Inflammatory macrophage treated with lipopolysaccharide for 1 hour (primary cell): ENCODE measurements at places on chromosomes 13 and 19.

DNA sequence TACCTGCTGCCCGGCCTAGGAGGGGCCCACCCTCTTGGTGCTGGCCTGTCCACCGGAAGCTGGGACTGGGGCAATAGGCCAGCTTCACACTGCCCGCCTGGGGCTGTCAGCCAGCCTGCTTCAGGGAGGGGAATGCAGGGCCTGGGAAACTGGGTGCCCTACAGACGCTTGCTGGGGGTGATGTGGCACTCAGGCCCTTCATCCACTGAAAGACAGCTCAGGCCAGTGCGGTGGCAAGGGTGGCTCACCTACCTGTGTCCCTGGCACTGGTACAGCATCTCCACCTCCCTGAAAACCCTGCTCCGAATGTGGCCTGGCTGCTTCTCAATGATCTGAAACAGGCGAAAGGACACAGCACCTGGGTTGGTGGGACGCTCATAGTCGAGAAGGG lies 7.8 kb downstream of the MKNK2 start:
- DNase-seq: no peak

- DNase-seq: no peak
Observed at GRCh38 chr13:114319441-114319913, 5.2 kb downstream of the CHAMP1 start.

DNA sequence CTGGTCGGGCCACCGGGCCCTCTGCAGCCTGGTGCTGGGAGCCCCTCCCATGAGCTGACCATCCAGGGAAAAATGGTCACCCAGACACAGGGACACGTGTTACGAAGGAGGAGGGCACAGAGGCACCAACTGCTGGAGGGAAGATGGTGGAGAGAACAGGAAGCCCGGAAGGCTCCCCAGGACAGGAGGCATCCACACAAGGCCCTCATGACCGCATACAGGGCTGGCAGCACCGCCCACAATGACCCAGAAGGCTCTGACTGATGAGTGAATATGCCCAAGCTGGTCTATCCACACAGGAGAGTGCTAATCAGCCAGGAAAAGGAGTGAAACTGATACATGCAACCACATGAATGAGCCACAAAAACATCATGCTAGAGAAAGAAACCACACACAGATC lies 14.0 kb upstream of the TMEM86B start:
- DNase-seq: no peak

DNA sequence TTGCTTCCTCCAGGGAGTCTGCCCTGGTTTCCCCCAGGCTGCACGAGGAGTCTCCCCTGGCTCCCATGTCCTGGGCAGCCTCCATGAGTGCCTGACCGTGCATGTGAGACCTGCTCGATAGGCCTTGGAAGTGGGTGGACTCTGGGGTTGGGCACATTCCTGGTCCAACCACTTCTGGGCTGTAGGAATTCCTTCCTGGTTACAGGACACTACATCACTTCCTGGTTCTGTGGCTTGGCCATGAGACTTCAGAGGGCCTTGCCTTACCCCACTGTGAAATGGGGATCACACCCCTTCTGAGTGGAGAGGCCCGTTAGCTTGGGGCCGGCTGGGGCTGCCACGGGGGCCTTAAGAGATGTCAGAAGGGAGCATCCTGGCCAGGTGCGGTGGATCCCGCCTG lies 4.0 kb upstream of the ZNF628 start:
- no peak for DNase-seq

GRCh38 chr13:32134241-32135055 lies 102.9 kb downstream of the FRY start:
- no peak for DNase-seq

GRCh38 chr19:55283548-55284377 lies at the start of gene BRSK1:
Gene BRSK1 (plus strand): TSS chr19:55283997. CDS start chr19:55284443, 446 bp downstream.
- no peak for DNase-seq

GRCh38 chr19:12757544-12758274 lies 6.1 kb downstream of the BEST2 start:
- DNase-seq: peak; percentile 64

GRCh38 chr19:34484328-34484727 lies 2.8 kb downstream of the WTIP start:
- DNase-seq: no peak

- no peak for DNase-seq
Observed at GRCh38 chr13:33138441-33138840, 122.2 kb downstream of the KL start.

GRCh38 chr19:49851456-49852259 lies 699 bp downstream of the PTOV1 start:
- DNase-seq: no peak

- no peak for DNase-seq
Observed at GRCh38 chr13:48281556-48281955, 22.0 kb upstream of the RB1 start.

GRCh38 chr13:73933795-73934194 lies 200.4 kb downstream of the KLF12 start:
- no peak for DNase-seq

GRCh38 chr19:5680084-5680436 lies 256 bp downstream of the MICOS13 start:
- DNase-seq: no peak

- DNase-seq: no peak
Observed at GRCh38 chr13:66618702-66619101, 611.4 kb downstream of the PCDH9 start.

DNA sequence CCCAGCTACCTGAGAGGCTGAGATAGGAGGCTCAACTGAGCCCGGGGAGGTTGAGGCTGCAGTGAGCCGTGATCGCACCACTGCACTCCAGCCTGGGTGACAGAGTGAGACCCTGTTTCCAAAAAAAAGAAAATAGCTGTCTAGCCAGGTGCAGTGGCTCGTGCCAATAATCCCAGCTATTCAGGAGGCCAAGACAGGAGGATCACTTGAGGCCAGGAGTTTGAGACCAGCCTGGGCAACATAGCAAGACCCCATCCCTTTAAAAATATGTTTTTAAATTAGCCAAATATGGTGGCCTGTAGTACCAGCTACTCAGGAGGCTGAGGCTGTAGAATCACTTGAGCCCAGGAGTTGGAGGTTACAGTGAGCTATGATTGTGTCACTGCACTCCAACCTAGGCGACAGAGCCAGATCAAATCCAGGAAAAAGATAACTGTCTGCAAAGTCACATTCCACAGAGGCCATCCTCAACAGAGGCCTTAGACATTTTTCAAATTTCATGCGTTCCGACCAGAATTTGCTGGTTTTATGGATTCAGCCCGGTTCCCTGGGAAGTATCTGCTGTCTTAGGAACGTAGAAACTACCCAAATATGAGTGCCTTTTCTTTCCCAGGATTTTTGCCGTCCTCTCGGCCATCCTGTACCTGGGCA lies 58.7 kb upstream of the USE1 start:
- DNase-seq: no peak

DNA sequence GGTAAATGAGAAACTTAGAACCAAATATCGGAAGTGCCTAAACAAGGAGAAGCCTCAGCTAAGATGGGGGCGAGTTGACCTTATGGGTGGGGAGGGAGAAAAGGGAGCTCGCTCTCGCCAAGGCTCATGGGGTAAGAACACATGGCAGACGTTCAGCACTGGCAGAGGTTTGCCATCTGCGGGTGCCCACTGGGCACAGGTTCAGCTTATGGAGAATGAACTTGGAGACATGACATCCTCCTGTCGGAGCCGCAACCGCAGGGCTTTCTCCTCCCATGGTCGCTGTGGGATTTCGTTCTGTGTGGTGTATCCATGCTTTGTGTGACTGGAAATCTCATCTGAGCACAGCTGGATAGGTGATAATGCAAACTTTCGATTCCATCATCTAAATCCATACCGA lies 36.1 kb upstream of the PEPD start:
- DNase-seq: no peak

DNA sequence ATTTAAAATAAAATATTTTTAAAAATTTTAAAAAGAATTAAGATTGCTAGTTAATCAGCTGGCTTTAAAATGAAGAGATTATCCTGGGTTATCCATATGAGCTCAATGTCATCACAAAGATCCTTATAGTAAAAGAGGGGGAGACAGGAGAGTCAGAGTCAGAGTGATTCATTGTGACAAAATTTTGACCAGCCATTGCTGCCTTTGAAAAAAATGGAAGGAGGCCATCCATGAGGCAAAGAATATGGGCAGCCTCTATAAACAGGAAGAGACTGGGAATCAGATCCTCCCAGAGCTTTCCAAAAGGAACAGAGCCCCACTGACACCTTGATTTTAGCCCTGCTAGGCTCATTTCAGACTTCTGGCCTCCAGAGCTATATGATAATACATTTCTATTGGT lies 9.3 kb upstream of the RUBCNL start:
- DNase-seq: no peak

- peak; percentile 2 for DNase-seq
Observed at GRCh38 chr13:22227895-22228294, 557.0 kb downstream of the FGF9 start.

GRCh38 chr19:8663920-8664670 lies 33.7 kb downstream of the NFILZ start:
- peak; percentile 28 for DNase-seq

- no peak for DNase-seq
Observed at GRCh38 chr19:6235031-6235951, 44.5 kb downstream of the MLLT1 start.

DNA sequence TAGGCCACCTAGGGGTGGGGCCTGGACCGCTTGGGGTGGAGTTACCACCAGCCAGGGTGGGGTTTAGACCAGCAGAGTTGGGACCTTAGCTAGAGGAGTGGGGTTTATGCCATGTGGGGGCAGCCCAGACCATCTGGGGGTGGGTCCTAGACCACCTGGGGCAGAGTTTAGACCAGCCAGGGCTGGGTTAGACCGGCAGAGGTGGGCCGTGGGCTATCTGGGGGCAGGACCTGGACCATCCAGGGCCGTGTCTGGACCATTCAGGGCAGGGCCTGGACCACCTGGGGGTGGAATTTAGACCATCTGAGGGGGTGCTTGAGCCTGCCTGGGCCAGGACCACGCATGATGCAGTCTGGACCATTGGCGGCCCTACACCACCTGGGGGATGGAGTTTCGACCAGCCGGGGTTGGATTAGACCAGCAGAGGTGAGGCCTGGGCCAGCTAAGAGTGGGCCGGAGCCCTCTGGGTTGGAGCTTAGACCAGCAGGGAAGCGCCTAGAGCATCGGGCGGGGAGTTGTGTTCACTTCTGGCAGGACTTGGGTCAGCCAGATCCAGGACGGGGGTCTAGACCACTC lies 10.0 kb upstream of the CACNG6 start:
- no peak for DNase-seq

DNA sequence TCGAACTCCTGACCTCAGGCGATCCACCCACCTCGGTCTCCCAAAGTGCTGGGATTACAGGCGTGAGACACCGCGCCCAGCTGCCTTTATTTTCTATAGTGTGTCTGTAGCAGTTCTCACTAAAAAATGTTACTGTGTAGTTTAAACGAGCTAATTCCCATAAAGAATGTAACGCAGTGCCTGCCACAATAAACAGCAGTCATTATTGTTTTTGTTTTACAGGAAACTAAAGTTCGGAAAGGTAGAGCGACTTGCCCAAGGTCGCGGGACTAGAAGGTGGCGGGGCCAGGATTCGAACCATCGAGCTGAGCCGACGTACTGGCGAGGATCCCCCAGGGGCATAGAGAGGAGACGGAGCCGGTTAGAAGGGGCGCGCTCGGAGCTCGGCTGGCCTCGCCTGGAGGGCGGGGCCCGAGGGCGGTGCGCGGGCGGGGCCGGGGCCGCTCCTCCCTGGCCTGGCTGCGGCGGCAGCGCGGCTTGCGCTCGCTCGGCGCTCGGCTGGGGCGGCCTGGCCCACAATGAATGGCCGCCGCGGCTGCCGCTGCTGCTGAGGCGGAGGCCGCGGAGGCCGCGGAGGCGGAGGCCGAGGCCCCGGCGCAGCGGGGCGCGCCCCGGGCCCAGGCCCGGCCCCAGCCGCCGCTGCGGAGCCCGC lies at the start of gene NACC1:
Gene NACC1, plus strand, starts transcription at position 493 of the 652 bp plus-strand sequence. CDS start 16,944 bp downstream, outside the sequence.
- peak; percentile 90 for DNase-seq

- DNase-seq: no peak
Observed at GRCh38 chr13:45162194-45162593, 38.7 kb downstream of the KCTD4 start.

DNA sequence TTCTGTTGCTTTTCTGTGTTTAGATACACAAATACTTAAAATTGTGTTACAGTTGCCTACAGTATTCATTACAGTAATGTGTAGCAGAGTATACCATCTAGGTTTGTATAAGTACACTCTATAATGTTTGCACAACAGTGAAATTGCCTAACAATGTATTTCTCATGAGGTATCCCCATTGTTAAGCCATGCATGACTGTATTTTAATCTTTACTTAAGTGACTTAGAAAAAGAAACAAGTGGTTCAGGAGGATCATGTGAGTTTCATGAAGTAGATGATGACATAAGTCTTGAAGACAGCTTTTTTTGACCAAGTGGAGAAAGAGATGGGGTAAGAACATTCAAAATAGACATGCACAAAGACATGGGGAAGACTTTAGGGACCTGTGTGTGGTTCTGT lies 8.4 kb upstream of the KCTD4 start:
- DNase-seq: peak; percentile 94

DNA sequence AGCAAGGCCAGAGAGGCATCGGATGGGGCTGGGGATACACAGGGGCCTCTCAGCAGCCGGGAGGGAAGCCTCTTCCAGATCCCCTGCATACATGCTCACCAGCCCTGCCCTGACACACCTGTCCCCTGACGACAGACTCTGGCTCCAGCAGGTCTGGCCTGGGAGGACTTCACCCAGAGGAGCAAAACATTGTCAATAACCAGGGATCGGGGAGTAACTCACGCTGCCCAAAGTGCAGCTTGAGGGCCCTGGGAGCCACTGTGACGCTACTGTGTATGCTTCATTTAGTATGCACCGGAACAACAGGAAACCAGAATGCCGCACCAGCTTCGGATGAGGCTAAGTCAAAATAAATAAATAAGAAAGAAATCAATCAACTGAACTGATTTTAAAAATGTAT lies 12.4 kb upstream of the CD22 start:
- DNase-seq: no peak

DNA sequence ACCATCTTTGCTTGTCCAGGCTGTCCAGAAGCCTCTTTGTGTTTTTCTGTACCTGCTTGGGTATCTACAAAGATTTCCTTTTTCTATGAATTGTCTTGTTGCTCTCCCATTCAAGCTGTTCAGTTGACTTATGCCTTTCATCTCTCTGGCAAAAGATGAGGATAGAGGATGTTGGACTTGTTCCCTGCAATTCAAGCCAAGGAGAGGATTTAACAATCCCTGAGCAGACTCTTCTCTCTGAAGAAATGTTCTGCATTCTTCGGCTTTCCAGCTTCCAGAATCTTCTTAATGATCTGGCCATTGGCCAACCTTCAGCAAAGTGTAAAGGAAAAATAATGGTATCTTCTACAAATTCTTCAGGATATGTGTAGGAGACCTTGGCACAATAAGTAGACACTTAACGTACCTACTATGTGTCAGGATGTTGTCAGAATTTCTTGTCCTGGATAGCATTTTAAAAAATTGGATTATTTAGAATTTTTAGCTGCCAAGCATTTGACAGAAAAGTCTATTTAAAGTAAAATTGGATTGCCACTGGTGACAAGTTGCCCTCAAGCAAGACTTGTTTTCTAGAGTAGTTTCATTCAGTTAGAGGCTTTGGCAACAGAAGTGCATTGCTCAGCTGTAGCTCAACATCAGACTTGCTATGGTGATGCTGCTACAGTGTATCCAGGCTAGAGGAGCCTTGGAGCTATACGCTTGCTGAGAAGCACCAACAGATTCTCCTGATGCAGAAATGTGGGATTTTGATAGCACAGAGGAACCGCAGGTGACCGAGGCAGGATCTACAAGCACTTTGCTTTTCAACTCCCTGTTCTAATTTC lies 455.7 kb downstream of the SUCLA2 start:
- DNase-seq: no peak
